Cortex of kidney (tissue), 1 donor: ENCODE measurements at places on chromosomes 16 and 17.

- DNase-seq, result no peak
These were observed 168.5 kb downstream of the KATNIP start for GRCh38 chr16:27718201-27719105.

GRCh38 chr16:727291-727977, 528 bp downstream of the HAGHL start:
- DNase-seq, result no peak

- no peak for DNase-seq
These were observed at the start of gene NEURL4 for GRCh38 chr17:7328840-7329373. NEURL4 (minus strand) TSS chr17:7329335; CDS start chr17:7329312, 23 bp downstream.

DNA sequence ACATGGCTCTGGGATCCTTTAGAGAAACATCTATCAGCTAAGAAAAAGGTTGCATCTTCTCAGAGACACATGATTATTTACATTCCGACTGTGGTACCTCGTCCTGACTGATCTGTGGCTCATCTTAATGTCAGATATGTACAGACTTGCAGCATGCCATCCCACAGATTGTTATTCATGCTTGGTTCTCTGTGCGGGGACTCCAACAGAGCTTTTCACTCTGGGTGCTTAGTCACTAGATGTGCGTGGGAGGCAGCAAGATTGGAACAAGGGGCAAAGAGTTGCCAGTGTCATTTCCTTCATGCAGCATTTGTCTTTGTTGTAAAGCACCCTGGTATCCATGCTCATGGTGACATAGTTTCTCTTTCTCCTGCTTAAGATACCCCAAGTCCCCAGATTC, 179.1 kb upstream of the CACNG5 start:
- DNase-seq, result no peak

DNA sequence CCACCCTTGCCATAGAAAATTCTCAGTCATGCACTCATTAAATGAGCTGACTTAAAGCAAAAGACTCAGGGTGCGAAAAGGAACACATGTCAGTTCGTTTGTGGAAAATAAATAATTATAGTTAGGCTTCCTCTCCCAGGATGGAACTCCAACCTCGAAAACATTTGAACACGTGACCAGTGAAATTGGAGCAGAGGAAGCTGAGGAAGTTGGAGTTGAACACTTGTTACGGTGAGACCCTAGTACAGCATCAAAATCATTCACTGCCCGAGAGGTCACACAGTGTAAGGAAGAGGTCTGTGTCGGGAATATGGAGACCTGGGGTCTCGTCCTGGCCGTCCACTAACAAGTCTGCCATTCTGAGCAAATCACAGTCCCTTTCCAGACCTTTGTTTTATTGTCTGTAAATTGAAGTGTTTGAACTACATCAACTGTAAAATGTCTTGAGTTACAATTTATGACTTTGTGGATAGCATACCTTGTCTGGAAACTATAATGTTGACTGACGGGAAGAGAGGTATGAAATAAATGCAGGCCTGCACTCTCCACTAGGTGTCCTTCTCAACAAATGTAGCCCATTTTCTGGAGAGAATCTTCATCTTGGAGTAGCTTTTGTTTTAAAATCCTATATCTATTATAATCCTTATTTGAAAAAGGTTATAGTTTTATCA, 7.7 kb downstream of the PSMD7 start:
- DNase-seq, result no peak

- no peak for DNase-seq
These were observed 20.9 kb downstream of the TRIM16 start for GRCh38 chr17:15663176-15663575.

DNA sequence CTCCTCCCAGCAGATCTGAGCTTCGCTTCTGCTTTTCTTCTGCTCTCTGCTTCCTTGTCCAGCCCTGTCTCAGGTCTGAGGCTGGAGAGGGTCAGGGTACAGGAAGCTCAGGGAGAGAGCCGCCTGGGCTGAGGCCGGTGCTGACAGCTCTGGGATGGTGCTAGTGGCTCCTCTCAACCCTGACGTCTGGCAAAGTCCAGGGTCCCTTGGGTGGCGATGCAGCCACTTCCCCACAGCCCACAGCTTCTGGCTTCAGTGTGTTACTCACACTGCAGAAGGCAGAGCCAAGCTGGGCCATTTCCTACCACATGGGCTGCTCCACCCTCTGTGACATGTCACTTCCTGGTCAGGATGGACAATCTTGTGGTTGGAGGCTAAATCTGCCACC, at the start of gene CD300C:
TSS of gene CD300C (minus strand) at position 273 of the 388 bp plus-strand sequence. CDS start 333 bp downstream, outside the sequence.
- no peak for DNase-seq

DNA sequence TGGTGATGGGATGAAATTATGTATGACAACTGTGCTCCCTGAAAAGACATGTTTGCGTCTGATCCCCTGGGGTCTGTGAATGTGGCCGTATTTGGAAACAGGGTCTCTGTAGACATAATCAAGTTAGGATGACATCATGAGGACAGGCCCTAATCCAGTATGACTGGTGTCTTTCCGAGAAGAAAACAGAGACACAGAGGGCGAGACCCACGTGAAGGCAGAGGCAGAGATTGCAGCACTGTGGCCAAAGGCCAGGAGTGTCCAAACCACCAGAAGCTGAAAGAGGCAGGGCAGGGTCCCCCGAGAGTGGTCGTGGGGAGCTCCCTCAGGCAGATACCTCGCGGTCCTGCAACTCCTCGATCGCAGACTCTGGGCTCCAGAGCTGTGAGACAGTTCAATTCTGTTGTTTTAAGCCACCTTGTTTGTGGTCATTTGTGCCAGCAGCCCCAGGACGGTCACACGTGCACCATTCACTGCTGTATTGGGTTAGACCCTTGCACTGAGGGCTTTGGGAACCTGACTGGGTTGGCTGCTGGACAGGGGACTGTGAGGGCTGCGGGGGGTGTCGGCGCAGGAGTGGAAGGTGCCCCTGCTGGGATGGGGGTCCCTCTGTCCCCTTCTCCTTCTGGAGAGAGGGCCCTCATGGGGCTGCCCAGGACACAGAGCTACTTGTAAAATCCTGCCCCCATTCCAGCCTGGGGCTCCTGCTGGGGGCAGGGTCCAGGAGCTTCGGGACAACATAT, 27.7 kb downstream of the METRNL start:
- no peak for DNase-seq
